ENCODE measurements at places on chromosomes 5 and 9.

GRCh38 chr9:136664000-136664915 is 1.5 kb downstream of the EGFL7 start:
- DNase-seq: no peak

GRCh38 chr9:89939626-89940292 is 334.9 kb downstream of the GADD45G start:
- DNase-seq: no peak

GRCh38 chr5:79111960-79112702 is 522 bp downstream of the BHMT start:
- DNase-seq: no peak

GRCh38 chr9:68640421-68641089 is 64.5 kb upstream of the PIP5K1B start:
- no peak for DNase-seq

GRCh38 chr5:54653956-54654614 is 136.5 kb downstream of the SNX18 start:
- no peak for DNase-seq

Measured in activated CD4-positive, alpha-beta T cell treated with anti-CD3 and anti-CD28 coated beads for 24 hours (primary cell).